ENCODE measurements at places on chromosomes 13 and 19.

DNA sequence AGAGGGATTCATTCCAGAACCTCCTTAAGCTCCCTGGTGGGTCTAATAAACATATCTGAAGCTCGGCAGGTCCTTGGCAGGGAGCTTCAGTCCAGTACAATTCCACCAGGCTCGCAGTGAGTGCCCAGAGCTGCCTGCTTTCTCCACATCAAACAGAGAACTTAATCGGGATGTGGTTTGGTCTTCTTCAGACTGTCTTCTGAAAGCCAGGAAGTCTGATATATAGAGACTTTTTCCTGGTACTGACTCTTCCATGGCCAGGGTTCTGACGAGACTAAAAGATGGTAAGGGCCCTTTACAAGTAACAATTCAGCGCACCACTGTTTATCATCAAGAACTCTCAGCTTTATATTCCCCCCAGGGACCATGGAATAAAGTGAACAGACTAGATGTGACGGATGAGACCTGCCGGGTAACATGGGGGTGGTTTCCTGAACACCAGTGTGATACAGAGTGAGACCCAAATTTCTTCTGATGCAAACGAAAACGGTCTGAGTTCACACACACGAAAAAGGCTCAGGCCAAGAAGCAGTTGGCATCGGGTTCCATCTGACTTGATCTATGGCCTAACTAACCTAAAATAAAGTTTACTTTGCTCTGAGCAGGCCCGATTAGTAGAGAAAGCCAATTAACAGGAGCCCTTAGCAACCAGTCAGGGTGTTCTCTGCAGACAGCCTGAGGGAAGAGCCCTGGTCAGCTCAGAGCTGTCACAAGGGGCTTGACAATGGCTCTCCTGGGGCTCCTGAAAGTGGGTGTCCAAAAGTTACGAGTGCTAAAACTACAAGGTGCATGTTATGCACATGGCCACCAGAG is 29.0 kb downstream of the RANBP3 start:
- DNase-seq = no peak

GRCh38 chr13:40345149-40345514 is 321.3 kb downstream of the FOXO1 start:
- DNase-seq = no peak

DNA sequence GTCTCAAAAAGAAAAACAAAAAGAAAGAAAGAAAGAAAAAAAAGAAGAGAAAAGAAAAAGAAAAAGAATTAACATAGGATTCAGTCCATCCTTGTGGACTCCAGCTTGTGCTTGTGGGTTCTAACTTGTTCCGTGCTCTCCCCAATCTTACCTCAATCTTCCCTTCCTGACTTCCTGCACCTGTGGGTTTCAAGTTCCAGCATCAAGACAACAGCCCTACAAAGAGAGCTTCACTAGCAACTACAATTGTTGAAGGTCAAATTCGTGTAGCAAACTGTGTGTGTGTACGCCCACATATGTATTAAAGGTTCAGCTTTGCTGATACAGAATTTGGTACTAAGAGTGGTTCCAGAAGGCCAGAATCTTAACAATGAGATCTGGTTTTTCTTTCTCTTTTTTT is 25.3 kb downstream of the FXYD5 start:
- DNase-seq = no peak

GRCh38 chr13:42899266-42899665 is 92.8 kb downstream of the EPSTI1 start:
- no peak for DNase-seq

DNA sequence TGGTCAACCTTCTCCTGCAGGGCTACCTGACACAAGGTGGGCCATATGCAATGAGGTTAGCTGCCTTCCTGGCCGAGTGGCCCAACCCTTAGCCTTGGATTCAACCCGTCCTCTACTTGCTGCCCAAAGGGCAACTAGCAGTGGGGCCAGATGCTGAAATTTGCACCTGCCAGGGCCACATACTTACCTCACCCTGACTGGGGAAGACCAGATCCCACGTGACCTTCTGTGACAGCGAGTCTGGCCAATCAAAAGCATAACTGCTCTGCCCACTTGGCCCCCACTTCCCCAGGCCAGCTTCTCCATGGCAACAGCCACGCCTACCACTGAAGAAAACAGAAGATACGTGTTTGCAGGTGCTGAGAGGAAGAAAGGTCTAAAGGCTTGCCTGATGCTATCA is 10.9 kb downstream of the PEG3 start:
- no peak for DNase-seq

Measured in stimulated activated CD8-positive, alpha-beta memory T cell treated with anti-CD3 and anti-CD28 coated beads, Interleukin-12 subunit alpha, Interleukin-12 subunit beta, amount 100 ng/mL, for 4 hours (primary cell).